ENCODE measurements at places on chromosomes 4 and X.

GRCh38 chrX:70219938-70220764 is 14.3 kb upstream of the AWAT1 start:
- no peak for DNase-seq

- no peak for DNase-seq
Observed at GRCh38 chr4:163976588-163976987, 482.1 kb downstream of the TMA16 start.

- DNase-seq = no peak
Observed at GRCh38 chrX:43716696-43717095, 60.6 kb downstream of the MAOA start.

GRCh38 chr4:2907706-2908293 is 55.4 kb downstream of the NOP14 start:
- DNase-seq = no peak

DNA sequence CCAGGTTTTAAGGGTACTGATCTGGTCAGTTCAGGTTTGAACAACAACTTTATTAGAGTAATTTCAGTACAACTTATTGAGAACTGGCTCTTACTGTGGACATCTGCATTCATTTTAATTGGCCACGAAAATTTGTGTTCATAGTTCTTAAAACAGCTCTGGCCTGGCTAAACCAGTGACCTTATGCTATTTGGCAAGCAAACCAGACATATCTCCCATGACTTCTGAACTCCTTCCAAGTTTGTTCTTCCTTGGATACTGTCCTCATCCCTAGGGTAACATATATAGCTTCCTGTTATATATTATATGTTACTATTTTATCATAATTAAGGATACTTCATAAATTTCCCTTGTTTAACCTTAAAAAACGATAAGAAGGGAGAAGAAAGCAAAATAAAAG is 841.9 kb downstream of the TRAM1L1 start:
- no peak for DNase-seq

- no peak for DNase-seq
Observed at GRCh38 chr4:185648631-185649030, 113.3 kb upstream of the PDLIM3 start.

- no peak for DNase-seq
Observed at GRCh38 chr4:56008206-56008605, 59.5 kb downstream of the CEP135 start.

- DNase-seq = no peak
Observed at GRCh38 chr4:107906458-107907100, 24.8 kb upstream of the CYP2U1 start.

DNA sequence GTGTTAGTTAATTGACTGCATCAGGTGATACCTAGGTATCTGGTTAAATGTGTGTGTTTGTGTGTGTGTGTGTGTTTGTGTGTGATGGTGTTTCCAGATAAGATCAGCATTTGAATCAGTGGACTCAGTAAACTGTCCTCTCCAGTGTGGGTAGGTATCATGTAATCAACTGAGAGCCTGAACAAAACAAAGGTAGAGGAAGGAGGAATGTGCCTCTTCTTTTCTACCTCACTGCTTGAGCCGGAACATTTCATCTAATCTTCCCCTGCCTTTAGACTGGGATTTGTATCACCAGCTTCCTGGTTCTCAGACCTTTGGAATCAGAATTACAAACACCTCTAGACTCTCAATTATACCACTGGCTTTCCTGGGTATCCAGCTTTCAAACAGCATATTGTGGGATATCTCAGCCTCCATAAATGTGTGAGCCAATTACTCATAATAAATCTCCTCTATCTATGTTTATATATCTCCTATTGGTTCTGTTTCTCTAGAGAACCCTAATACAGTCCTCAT is 120.5 kb downstream of the TBCK start:
- no peak for DNase-seq

DNA sequence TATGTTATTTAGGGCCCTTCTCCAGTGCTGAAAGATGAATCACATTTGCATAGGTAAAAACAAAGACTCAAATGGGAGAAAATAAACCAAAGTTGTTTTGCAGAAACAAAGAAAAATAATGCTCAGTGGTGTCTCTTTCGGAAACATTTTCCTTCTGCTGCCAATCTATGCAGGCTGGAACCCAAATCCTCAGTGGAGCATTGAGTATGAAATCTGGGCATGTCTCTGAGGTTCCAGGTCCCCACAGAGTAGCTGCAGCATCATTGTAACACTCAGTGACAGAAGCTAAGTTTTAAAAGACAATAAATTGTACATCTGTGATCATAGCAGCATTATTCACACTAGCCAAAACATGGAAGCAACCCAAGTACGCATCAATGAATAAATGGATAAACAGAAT is 303.6 kb downstream of the FBXW7 start:
- DNase-seq = no peak

DNA sequence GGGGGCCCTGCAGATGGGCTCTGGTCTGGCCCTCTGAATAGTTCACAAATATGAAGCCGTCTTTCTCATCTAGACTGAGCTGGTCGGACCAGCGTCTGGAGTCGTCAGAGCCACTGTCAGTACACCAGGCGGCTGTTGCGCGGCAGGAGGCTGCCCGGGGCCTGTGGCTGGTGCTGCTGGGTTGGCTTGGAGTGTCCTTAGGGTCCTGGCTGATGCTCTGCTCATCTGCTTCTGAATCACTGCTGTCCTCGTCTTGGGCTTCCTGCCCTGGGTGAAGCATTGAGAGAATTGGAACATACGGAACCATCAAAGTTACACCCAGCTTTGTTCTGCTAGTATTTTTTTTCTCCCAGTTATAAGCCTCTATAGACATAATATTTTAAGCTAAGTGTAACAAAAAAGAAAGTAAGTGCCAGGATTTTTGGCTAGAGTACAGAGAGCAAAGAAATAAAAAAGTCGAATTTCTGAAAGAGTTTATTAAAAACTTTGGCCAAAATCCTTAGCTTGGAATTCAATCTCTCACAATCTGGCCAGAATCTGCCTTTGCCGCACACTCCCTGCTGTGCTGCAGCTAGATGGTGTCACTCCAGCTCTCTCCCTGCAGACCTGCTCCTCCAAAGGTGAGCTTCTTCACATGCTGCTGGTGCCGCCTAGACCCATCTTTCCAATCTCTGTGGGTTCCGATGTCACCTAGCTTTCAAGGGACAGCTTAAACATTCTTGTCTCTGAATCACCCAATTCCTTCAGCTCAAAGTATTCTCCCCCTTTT is 96.2 kb downstream of the CDS1 start:
- DNase-seq = no peak

DNA sequence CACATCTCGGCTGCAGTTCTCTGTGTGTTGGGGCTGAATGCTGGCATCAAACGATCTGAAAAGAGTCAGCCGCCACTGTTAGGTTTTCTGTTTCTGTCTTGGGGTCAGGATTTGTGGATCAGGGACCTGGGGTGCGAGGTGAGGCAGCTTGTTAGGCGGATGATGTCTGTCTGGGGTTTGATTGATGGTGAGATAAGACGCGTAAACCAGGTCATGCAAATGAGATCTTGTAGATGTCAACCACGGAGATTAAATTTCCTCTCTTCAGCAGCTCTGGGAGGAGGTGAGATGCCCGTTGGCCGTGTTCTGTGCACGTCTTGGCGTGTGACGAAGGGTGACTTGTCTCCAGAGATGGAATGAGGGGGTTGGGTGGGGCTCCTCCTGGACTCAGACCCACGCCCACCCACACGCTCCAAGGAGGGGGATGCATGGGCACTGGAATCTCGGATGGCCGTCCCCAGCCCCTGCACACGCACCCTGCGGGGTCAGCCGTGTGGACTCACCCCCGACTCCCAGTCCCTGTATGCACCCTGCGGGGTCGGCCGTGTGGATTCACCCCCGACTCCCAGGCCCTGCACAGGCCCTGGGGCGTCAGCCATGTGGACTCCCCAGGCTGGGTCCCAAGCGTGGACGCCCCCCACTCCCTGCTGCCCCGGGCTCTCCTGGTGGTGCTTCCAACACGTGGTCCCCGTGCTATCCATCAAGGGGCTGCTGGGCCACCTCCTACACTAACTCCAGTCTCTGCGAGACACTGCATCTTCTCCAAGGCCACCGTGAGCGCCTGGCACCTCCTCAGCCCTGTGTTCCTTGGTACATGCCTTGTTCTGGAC is 16.0 kb upstream of the UVSSA start:
- DNase-seq = no peak

- DNase-seq = no peak
Observed at GRCh38 chrX:18753631-18754030, 46.2 kb downstream of the PPEF1 start.

Measured in pulmonary artery endothelial cell (primary cell).